ENCODE measurements at places on chromosomes 5 and 9.

GRCh38 chr5:172412724-172413286 lies 41.5 kb downstream of the SH3PXD2B start:
- no peak for DNase-seq

DNA sequence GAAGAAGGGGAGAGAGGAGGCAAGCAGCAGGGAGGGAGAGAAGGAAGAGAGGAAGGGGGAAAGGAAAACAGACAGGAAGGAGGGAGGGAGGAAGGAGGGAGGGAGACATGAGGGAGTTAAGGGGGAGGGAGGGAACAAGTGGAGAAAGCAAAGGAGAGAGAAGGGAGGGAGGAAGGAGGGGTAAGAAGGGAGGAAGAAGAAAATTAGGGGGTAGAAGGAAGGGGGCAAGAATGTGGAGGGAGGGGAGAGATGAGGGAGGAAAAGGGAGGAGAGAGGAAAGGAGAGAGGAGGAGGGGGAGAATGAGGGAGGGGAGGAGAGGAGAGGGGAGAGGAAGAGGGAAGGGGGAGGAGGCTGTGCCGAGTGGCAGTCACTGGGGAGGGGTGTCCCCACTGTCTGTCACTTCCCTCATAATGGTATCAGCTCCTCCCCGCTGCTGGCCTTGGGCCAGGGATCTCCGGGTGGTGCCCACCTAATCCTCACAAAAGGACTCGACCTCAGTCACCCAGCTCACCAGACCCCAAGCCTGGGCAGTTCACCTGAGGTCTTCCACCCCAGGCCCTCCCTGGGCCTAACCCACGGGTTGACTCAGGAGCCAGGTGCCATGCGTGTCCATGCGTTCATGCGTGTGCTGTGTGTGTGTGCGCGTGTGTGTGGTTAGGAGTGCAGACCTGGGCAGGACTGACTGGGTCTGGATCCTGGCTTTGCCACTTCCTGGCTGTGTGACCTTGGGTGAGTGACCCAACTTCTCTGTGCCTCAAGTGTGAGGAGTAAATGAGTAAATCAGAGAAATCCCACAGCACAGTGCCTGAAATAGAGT lies 18.1 kb downstream of the C9orf50 start:
- DNase-seq, result peak; percentile 90

DNA sequence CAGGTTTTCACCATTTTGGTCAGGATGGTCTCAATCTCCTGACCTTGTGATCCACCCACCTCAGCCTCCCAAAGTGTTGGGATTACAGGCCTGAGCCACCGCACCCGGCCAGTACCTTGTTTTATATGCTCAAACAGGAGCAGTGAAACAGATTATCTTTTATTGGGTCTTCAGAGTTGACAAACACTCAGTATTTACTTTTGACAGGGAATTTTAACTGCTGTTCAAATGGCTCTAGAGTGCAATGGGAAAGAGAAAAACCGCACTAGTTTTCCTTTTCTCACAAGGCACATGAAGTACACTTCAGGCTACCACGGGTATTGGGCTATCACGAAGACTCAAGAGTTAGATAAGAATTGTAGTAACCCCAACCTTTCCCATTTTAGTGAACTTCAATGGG lies 471.9 kb upstream of the DAB2 start:
- no peak for DNase-seq

- DNase-seq, result peak; percentile 79
Observed at GRCh38 chr5:113336975-113337374, 97.8 kb downstream of the TSSK1B start.

- peak; percentile 86 for DNase-seq
Observed at GRCh38 chr5:156326718-156327259, at the start of gene SGCD. Gene SGCD (plus strand): TSS chr5:156327164.

- DNase-seq, result no peak
Observed at GRCh38 chr5:133285583-133286021, 233.8 kb downstream of the HSPA4 start.

DNA sequence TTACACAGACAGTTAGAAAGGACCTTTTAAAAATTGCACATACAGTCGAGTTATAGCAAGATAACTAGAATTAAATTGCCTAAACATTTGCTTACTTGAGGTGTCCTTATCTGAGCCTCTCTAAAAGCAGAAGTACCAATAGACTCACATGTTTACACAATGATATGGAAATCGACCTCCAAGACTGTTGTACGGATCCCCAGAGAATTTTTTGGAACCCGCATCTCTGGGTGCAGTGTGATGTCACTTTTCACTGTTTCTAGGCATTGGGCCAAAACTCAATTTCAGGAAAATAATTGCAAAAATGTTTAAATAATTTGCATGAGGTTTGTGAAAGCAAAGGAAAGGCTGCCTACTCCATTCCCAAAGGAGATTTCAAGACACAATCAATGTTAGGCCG lies 63.1 kb upstream of the ATG10 start:
- no peak for DNase-seq

GRCh38 chr9:35749515-35750255 lies 598 bp downstream of the RGP1 start:
- DNase-seq, result peak; percentile 40

- no peak for DNase-seq
Observed at GRCh38 chr5:142295960-142296860, 28.6 kb downstream of the SPRY4 start.

GRCh38 chr9:35861161-35861897 lies 8.9 kb downstream of the OR13J1 start:
- DNase-seq, result no peak

- no peak for DNase-seq
Observed at GRCh38 chr5:100004969-100005368, 530.2 kb upstream of the FAM174A start.

- no peak for DNase-seq
Observed at GRCh38 chr5:132662925-132663770, 5.2 kb downstream of the IL13 start.

DNA sequence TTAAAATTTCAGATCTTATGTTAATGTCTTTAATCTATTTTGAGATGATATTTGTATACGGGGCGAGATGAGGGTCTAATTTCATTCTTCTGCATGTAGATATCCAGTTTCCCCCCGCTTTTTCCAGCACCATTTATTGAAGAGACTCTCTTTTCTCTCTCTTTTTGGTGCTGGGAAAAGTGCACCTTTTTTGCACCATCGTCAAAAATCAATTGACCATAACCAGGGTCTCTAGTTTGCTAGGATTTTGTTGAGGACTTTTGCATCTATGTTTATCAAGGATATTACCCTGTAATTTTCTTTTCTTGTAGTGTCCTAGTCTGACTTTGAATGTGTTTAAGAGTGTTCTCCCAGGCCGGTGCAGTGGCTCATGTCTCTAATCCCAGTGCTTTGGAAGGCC lies 93.3 kb downstream of the STX17 start:
- DNase-seq, result no peak

- DNase-seq, result no peak
Observed at GRCh38 chr5:77139001-77139400, 51.9 kb upstream of the ZBED3 start.

DNA sequence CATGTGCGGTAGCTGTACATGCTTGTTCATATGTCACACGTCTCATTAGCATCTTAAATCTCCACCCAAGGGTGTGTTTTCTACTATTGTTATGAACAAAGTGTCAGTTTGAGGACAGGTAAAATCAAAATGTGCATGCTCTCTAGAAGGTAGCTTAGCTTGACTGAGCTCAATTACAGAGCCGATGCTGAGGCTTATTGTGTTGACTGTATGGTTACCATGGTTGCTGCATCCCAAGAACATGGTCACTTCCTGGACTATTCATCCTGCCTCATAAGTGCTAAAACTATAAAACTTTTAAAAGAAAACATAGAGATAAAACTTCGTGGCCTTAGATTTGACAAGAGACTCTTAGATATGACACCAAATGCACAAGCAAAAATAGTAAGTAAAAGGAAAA lies 426.1 kb upstream of the CTNND2 start:
- no peak for DNase-seq

DNA sequence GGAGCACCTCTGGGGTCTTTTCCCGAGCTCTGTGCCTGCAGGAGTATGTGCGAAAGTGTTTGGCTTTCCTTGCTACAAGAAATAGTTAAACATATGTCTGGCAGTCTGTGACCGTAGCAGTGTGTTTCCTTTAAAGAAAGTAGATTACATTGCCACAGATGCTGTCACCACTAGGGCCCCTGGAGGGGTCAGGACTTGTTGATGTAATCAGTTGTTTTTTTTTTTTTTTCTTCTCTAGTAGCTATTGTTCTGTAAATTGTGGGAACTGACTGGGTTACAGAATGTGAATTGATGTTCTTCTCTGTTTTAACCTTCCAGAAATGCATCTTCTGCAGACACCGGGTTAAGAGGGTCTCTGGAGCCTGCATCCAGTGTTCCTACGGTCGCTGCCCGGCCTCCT lies 345.6 kb downstream of the KDM4C start:
- DNase-seq, result peak; percentile 2

- peak; percentile 11 for DNase-seq
Observed at GRCh38 chr5:16144416-16144815, 35.2 kb downstream of the MARCHF11 start.

- DNase-seq, result no peak
Observed at GRCh38 chr9:115922444-115922843, 231.1 kb upstream of the PAPPA start.

- peak; percentile 51 for DNase-seq
Observed at GRCh38 chr9:108053555-108054061, 564.0 kb upstream of the KLF4 start.

DNA sequence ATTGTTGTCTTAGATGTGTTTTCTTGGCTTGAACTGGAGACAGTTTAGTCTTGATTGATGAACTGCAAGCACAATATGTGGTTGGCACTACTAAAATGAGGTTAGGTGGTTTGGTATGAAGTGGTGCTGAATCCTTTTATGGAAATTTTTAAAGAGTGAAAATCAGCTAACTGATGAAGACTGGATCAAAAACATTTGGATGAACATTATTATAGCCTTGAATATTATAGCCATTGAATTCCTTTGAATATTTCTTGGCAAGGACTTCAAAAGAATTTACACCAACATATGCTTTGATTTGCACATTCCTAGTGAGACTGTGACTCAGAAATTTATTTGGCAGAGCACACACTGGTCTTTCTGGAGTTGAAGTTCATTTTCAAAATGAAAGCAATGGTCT lies 318.3 kb downstream of the CHSY3 start:
- no peak for DNase-seq

GRCh38 chr9:135907006-135907430 lies 328 bp downstream of the CAMSAP1 start:
- peak; percentile 51 for DNase-seq

DNA sequence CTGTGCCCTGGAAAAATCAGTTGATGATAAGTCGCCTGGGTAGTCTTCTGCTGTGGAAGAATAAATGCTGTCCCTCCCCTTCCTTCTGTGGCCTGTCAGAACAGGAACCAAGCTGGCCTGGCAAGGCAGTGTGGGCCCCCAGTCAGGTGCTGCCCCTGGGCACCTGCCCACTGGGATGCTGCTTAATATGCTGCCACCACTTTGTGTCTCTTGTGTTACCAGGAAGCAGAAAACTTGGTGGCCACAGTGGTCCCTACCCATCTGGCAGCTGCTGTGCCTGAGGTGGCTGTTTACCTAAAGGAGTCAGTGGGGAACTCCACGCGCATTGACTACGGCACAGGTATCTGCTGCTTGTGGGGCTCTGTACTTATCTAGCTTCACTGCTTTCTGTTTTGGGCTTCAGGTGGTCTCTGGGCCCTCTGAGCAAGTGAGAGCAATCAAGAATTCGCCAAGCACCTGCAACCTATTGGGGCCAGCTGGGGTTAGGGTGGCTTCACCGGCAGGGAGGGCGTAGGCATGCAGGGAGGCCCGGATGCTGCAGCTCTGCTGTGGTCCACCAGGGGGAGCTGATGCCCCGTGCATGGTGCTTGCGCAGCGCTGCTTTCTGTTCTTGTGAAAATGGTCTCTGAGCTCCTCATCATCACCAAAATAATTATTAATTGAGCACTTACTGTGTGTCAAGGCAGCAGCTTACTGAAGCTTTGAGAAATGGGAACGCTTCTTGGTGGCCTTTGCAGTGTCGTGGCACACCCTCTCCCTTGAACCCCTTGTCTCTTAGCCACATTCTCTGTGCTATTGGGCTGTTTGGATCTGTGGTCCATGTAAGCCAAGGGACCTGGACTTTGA lies 20.3 kb downstream of the PTPA start:
- DNase-seq, result peak; percentile 75

- no peak for DNase-seq
Observed at GRCh38 chr5:61286446-61287132, 45.5 kb upstream of the ZSWIM6 start.

DNA sequence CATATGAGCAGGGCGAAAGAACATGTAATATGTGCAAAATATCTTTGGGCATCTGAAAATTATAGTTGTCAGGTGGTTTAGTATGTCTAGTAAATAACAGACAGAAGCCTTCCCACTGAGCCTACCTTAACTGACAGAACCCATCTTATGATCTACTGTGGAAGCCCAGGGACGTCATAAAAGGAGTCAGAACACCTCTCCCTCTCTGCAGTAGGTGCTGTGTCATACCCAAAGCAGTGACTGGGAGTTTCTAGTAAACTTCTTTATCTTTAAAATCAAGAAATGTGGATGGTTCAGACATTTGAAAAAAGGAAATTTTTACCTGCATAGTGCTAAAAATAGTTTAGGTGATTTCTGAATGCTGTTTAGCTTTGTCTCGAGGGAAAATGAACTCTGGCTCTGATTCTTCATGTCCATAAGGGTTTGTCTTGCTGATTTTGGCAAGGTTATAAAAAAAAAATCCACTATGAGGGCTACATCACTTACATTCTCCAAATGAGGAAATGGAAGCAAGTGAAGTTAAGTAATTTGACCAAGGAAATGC lies 104.0 kb downstream of the NUDT12 start:
- no peak for DNase-seq

DNA sequence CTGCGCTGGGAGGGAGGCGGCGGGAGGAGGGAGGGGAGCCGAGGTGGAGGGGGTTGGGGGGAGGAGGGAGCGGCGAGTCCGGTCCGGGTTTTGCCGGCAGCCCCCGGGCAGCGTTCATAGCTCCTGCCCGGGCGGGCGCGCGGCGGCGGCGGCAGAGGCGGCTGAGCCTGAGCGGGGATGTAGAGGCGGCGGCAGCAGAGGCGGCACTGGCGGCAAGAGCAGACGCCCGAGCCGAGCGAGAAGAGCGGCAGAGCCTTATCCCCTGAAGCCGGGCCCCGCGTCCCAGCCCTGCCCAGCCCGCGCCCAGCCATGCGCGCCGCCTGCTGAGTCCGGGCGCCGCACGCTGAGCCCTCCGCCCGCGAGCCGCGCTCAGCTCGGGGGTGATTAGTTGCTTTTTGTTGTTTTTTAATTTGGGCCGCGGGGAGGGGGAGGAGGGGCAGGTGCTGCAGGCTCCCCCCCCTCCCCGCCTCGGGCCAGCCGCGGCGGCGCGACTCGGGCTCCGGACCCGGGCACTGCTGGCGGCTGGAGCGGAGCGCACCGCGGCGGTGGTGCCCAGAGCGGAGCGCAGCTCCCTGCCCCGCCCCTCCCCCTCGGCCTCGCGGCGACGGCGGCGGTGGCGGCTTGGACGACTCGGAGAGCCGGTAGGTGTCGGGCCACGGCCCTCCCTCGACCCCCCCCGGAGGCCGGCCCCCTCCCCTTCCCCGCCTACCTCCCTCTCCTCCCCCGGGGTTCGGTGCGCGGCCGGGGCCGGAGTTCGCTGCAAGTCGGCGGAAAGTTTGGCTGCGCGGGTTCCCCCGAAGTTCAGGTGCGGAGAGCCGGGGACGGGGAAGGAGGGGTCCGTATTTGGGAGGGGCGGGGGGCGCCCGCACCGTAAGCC lies at the start of gene CXXC5:
TSS of gene CXXC5 (plus strand) at position 145 of the 877 bp plus-strand sequence. CDS start 32,175 bp downstream, outside the sequence.
- peak; percentile 87 for DNase-seq

GRCh38 chr9:76835571-76836283 lies 70.2 kb downstream of the PRUNE2 start:
- DNase-seq, result no peak
